ENCODE measurements at places on chromosomes 6 and 20. TPM values are rescaled to one million over a fixed set of nuclear protein-coding genes. Genes with fewer than 3 reads are reported as not detected.

- no peaks in the 10 kb centered on the region for H3K36me3 ChIP-seq
- H3K27me3 ChIP-seq: no peaks in the 10 kb centered on the region
- no peak for DNase-seq
- H3K4me3 ChIP-seq: no peak overlapping the region
- H3K27ac ChIP-seq: no peak overlapping the region
- H3K4me1 ChIP-seq: peaks cover 26% of the 10 kb centered on the region
Observed at GRCh38 chr6:156887623-156888269, 110.6 kb downstream of the ARID1B start.

DNA sequence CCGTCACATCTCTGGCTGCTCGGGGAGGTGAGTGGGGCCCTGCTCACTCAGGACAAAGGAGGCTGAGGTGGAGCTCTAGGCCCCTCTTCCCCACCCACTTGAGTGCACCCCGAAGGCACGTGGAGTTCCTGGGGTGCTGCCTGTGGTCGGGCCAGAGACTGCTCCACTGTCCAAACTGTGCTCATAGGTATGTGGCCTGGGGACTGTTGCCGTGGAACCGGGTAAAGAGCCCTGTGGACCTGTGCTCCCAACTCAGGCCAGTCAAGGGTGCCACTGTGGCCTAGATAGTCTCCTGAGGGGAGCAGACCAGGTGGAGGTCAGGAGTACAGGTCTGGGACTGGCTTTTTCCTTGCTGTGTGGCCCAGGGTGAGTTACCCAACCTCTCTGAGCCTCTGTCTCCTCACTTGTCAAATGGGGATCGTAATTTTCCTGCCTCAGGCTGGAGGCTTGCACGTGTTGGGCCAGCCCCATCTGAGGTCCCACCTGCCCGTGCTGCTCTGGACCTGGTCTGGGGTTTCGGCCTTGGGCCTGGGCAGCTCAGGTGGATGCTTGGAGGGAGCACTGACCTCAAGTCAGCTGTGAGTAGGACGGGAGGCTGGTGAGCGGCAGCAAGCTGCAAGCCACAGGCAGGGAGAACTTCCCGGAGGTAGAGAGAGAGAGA lies 12.4 kb upstream of the NPBWR2 start:
- no peak overlapping the region for H3K27ac ChIP-seq
- no peaks in the 10 kb centered on the region for H3K36me3 ChIP-seq
- no peak for DNase-seq
- no peak overlapping the region for H3K4me3 ChIP-seq
- H3K4me1 ChIP-seq: no peaks in the 10 kb centered on the region
- H3K27me3 ChIP-seq: no peaks in the 10 kb centered on the region

DNA sequence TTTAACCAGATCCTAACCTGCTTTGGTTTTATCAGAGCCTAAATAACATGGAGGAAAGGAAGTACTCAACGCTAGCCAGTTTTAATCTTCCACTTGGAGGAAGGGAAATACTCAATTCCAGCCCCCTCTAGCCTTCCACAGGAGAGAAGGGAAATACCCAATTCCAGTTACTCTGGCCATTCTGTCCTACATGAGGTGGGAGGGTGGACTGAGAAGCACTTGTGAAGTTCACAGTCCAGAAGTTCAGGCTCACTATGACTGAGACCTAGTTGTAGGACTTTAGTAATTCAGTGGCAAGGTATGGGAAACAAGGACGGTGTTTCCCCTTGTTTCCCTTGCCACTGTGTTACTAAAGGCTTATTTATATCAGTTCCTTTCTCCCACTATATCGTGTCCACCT lies 672.0 kb downstream of the RFPL4B start:
- peak overlapping the region; percentile 34 for H3K27ac ChIP-seq
- no peaks in the 10 kb centered on the region for H3K36me3 ChIP-seq
- no peak overlapping the region for H3K4me3 ChIP-seq
- H3K4me1 ChIP-seq: peaks cover 4% of the 10 kb centered on the region

DNA sequence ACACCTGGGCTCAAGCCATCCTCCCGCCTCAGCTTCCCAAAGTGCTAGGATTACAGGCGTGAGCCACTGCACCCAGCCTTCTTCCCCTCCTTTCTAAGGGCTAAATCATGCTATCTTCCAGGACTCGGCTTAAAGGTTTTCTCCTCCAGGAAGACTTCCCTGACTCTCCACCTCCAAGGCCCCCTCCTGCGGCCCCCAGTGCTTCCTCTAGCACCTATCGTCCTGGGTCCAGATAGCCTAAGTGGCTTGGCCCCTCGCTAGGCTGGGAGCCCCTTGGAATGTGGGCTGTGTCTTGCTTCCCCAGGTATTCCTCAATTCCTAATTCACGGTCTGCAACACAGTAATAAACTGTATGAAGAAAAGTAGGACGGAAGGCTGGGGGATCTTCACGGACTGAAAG lies 36.7 kb downstream of the PIM1 start:
- H3K4me3 ChIP-seq: no peak overlapping the region
- no peak for DNase-seq
- H3K4me1 ChIP-seq: peaks cover 19% of the 10 kb centered on the region
- no peaks in the 10 kb centered on the region for H3K27me3 ChIP-seq
- H3K36me3 ChIP-seq: no peaks in the 10 kb centered on the region

DNA sequence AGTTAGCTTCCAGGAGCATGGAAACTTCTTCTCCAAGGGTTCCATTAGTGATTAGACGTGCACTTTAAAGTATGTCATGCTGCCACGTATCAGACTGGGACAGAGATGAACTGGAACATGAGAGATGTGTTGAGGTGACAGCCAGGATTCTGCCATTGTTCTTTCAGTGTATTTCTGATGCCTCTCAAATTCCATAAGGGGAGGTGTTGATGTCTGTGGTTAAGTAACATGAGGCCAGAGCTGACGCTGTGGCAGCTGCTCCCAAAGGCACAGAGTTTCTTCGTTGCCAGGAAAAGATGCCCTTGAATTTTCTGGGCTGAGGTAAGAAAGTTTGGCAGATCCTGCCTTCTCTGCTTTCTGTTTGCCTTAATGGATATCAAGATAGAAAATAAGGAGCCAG lies 63.5 kb downstream of the TRMT6 start:
- no peaks in the 10 kb centered on the region for H3K27me3 ChIP-seq
- no peaks in the 10 kb centered on the region for H3K4me1 ChIP-seq
- no peaks in the 10 kb centered on the region for H3K36me3 ChIP-seq
- H3K4me3 ChIP-seq: no peak overlapping the region
- no peak for DNase-seq

- no peaks in the 10 kb centered on the region for H3K4me1 ChIP-seq
- H3K4me3 ChIP-seq: no peak overlapping the region
- H3K36me3 ChIP-seq: no peaks in the 10 kb centered on the region
Observed at GRCh38 chr6:52108128-52108527, 20.7 kb upstream of the PKHD1 start.

- no peaks in the 10 kb centered on the region for H3K36me3 ChIP-seq
- H3K4me1 ChIP-seq: no peaks in the 10 kb centered on the region
- no peaks in the 10 kb centered on the region for H3K27me3 ChIP-seq
- H3K4me3 ChIP-seq: no peak overlapping the region
Observed at GRCh38 chr20:52937591-52938100, 34.5 kb upstream of the TSHZ2 start.

- H3K36me3 ChIP-seq: no peaks in the 10 kb centered on the region
- no peak for DNase-seq
- H3K27me3 ChIP-seq: no peaks in the 10 kb centered on the region
- no peak overlapping the region for H3K27ac ChIP-seq
- peaks cover 3% of the 10 kb centered on the region for H3K4me1 ChIP-seq
Observed at GRCh38 chr6:137769797-137770362, 97.2 kb upstream of the TNFAIP3 start.

DNA sequence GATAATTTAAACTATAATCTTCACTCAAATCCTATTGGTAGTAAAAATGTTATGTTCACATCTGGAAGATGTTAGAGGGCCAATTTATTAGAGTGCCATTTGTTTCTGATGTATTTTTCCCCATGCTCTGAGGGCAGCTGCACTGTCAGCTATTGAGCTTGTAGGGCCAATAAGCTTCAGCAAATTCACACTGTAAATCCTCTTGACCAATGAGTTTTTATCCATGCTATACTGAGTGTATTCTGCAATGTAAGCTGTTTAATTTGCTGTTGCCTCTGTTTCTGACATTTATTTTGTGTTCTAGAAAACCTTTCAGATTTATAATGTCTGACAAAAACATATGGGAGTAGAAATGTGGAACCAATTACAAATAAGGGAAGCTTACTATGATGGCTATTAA lies 62.6 kb downstream of the OGFRL1 start:
- no peak overlapping the region for H3K4me3 ChIP-seq
- H3K27me3 ChIP-seq: no peaks in the 10 kb centered on the region
- peak overlapping the region; percentile 31 for H3K27ac ChIP-seq
- peaks cover 7% of the 10 kb centered on the region for H3K4me1 ChIP-seq
- DNase-seq: no peak

DNA sequence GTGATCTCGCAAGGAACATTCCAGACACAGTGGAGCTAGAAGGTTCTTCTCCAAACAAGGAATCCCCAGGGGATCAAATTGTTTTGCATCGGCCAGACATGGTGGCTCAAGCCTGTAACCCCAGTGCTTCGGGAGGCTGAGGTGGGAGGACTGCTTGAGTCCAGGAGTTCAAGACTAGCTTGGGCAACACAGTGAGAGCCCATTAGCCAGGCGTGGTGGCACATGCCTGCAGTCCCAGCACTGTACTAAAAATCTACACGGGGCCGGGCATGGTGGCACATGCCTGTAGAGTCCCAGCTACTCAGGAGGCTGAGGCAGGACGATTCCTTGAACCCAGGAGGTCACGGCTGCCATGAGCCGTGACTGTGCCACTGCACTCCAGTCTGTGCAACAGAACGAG lies 15.3 kb downstream of the GMEB2 start:
- peaks cover 46% of the 10 kb centered on the region for H3K4me1 ChIP-seq
- H3K27ac ChIP-seq: peak overlapping the region; percentile 99
- no peak overlapping the region for H3K4me3 ChIP-seq
- no peaks in the 10 kb centered on the region for H3K36me3 ChIP-seq

GRCh38 chr20:20286061-20286460 lies 81.8 kb upstream of the INSM1 start:
- no peak overlapping the region for H3K4me3 ChIP-seq
- H3K27ac ChIP-seq: no peak overlapping the region
- no peak for DNase-seq
- H3K27me3 ChIP-seq: no peaks in the 10 kb centered on the region
- no peaks in the 10 kb centered on the region for H3K4me1 ChIP-seq

DNA sequence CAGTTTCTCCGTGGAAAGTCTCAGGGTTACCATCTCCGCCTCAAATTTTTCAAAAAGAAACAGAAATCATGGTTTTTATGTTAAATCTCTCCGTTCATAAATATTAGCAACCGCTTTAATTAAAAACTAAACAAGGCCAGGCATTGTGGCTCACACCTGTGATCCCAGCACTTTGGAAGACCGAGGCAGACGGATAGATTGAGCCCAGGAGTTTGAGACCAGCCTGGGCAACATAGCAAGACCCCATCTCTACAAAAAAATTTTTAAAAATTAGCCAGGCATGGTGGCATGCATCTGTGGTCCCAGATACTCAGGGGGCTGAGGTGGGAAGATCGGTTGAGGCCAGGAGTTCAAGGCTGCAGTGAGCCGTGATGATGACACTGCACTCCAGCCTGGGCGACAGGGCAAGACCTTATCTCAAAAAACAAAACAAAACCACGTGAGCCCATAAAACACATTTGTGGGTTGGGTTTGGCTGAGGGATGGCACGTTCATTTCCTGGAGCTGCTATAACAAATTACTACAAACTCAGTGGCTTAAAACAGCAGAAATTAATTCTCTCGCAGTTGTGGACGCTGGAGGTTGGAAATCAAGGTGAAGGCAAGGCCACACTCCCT lies 223.2 kb downstream of the ZNF217 start:
- no peaks in the 10 kb centered on the region for H3K36me3 ChIP-seq
- DNase-seq: no peak
- no peaks in the 10 kb centered on the region for H3K27me3 ChIP-seq
- no peak overlapping the region for H3K4me3 ChIP-seq
- H3K27ac ChIP-seq: no peak overlapping the region
- H3K4me1 ChIP-seq: peaks cover 4% of the 10 kb centered on the region

SLC26A8 gene
- 0.46 TPM for total RNA-seq

- H3K36me3 ChIP-seq: no peaks in the 10 kb centered on the region
- peaks cover 6% of the 10 kb centered on the region for H3K4me1 ChIP-seq
- no peak overlapping the region for H3K4me3 ChIP-seq
- no peak overlapping the region for H3K27ac ChIP-seq
Observed at GRCh38 chr20:11173916-11174315, 500.1 kb upstream of the JAG1 start.

HFE gene
- 9.8 TPM for total RNA-seq

DNA sequence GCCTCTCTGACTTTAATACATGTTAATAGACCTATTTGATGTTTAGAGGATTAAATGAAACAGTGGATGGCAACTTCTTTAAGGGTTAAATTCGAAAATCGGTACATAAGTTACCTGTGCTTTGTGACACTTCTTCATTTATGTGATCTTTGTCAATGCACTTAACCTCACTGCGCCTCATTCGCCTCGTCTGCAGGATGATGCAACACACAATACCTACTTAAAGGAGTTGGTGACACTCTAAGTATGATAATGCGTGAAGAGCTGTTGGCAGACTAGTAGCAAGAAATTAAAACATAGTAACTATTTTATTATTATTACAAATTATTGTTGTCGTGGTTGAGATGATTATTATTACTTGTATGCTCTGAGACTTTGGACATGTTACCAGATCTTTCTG lies 92.8 kb downstream of the TSHZ2 start:
- H3K4me3 ChIP-seq: no peak overlapping the region
- no peaks in the 10 kb centered on the region for H3K4me1 ChIP-seq
- H3K27me3 ChIP-seq: no peaks in the 10 kb centered on the region
- no peak overlapping the region for H3K27ac ChIP-seq

DNA sequence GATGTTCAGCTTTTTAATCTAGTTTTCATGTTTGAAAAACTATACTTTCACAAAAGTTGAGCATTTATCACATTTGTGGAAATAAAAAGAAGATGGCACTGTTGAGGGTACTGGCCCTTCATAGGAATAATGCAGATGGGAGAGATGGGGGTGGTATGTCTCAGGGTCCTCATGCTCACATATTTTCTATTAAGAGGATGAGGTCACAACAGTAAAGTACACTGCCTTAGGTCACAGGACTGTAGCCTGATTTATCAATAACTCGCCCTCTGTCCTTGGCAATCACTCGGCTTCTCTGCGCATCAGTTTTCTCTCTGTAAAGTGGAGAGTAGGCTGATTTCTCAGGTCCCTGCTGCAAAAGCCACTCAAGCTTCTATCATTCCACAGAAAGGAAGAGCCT lies 55.9 kb downstream of the PPP1R3G start:
- no peak overlapping the region for H3K4me3 ChIP-seq
- peaks cover 25% of the 10 kb centered on the region for H3K4me1 ChIP-seq
- peak overlapping the region; percentile 44 for H3K27ac ChIP-seq
- no peaks in the 10 kb centered on the region for H3K36me3 ChIP-seq
- no peaks in the 10 kb centered on the region for H3K27me3 ChIP-seq

DNA sequence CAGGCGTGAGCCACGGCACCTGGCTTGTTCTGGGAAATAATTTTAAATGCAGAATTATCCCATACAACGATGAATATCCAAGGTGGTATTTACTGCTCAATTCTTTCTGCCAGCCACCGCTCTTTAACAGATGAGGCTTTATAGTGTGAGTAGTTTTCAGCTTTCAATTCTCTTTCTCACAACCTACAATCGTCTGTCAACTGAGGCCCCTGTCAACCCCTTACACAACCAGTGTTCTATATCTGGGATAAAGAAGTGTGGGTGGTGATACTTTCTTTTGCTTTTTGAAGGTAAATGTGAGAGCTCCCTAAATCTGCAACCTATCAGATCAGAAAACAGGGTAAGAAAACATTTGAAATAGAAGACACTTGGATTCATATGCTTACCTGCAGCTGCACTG lies 22.5 kb downstream of the STAU1 start:
- peaks cover 58% of the 10 kb centered on the region for H3K4me1 ChIP-seq
- H3K27ac ChIP-seq: peak overlapping the region; percentile 51
- DNase-seq: no peak
- no peaks in the 10 kb centered on the region for H3K27me3 ChIP-seq

- peaks cover 25% of the 10 kb centered on the region for H3K4me1 ChIP-seq
- no peak for DNase-seq
- H3K36me3 ChIP-seq: no peaks in the 10 kb centered on the region
- H3K27me3 ChIP-seq: peaks cover 18% of the 10 kb centered on the region
Observed at GRCh38 chr20:62479656-62480055, 3.9 kb upstream of the GATA5 start.
